ENCODE measurements at places on chromosomes 3 and 15. TPM values are rescaled to one million over a fixed set of nuclear protein-coding genes. Genes with fewer than 3 reads are reported as not detected.

Gene CDHR4
- not detected for total RNA-seq

Gene LAMB2
- total RNA-seq, result not detected

Gene LCTL
- total RNA-seq, result not detected

Gene CLEC3B
- 0.27 TPM for total RNA-seq

Gene GABRB3
- not detected for total RNA-seq

Gene NEK11
- 1.7 TPM for total RNA-seq

Gene KBTBD12
- not detected for total RNA-seq

Gene NEDD4
- 8.7 TPM for total RNA-seq

Gene NCBP2
- 65.0 TPM for total RNA-seq

Gene IFT57
- total RNA-seq, result 16.7 TPM

Gene PPM1L
- 4.0 TPM for total RNA-seq

Gene TRIM71
- total RNA-seq, result 0.02 TPM

Gene ZNF620
- 6.9 TPM for total RNA-seq

Gene PRR20G
- not detected for total RNA-seq
